ENCODE measurements at places on chromosomes 1 and 21. TPM values are rescaled to one million over a fixed set of nuclear protein-coding genes. Genes with fewer than 3 reads are reported as not detected.

GRCh38 chr1:25020173-25020845 lies 90.2 kb upstream of the RUNX3 start:
- H3K4me3 ChIP-seq = no peak overlapping the region
- H3K27me3 ChIP-seq = no peaks in the 10 kb centered on the region
- no peak overlapping the region for H3K27ac ChIP-seq
- peaks cover 12% of the 10 kb centered on the region for H3K4me1 ChIP-seq
- H3K36me3 ChIP-seq = no peaks in the 10 kb centered on the region

DNA sequence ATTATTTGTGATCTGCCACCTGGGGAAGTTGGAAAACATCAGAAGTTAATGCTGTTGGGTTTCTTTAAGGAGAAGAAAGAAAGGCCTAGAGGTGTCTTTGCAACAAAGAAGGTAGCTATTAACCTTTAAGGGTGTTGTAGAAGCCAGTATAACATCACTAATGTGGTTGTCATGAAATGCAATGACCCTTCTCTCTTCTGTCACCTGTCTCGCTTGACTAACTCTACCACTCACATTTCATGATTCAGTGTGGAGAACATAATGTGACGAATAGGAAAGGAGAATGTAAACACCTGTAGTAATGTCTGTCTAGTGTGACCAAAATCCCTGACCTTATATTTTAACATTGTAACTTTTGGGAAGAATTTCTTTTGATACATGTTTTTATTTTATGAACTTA lies 211.7 kb upstream of the UBE2U start:
- H3K27me3 ChIP-seq = no peaks in the 10 kb centered on the region
- H3K36me3 ChIP-seq = no peaks in the 10 kb centered on the region
- peaks cover 9% of the 10 kb centered on the region for H3K4me1 ChIP-seq
- no peak overlapping the region for H3K27ac ChIP-seq
- H3K4me3 ChIP-seq = no peak overlapping the region

DNA sequence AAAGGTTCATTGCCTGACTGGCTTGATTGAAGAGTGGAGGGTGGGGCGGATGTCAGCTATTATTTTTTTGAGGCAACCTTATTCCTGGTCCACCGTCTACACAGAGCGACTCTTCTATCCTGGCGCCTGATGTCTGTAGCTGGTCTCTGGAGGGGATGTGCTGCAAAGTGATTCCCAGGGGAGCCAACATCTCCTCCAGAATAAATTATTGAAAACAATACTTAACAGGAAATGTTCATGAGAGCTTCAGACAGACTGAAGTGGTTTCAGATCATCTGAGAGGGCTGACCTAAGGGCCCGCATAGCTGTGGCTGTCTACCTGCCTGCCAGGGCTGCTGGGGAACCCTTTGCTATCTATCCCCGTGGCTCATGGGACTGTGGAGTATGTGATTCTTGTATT lies 66.7 kb downstream of the TEX35 start:
- no peaks in the 10 kb centered on the region for H3K27me3 ChIP-seq
- H3K27ac ChIP-seq = no peak overlapping the region
- no peaks in the 10 kb centered on the region for H3K36me3 ChIP-seq
- no peak overlapping the region for H3K4me3 ChIP-seq

GRCh38 chr21:9838738-9839642 lies 682.4 kb upstream of the TPTE start:
- no peaks in the 10 kb centered on the region for H3K4me1 ChIP-seq
- no peak overlapping the region for H3K4me3 ChIP-seq
- no peaks in the 10 kb centered on the region for H3K27me3 ChIP-seq
- H3K27ac ChIP-seq = no peak overlapping the region
- no peak for DNase-seq

GRCh38 chr1:50779801-50780200 lies 180.3 kb downstream of the FAF1 start:
- H3K36me3 ChIP-seq = no peaks in the 10 kb centered on the region
- no peaks in the 10 kb centered on the region for H3K4me1 ChIP-seq
- no peak overlapping the region for H3K4me3 ChIP-seq
- DNase-seq = no peak

DNA sequence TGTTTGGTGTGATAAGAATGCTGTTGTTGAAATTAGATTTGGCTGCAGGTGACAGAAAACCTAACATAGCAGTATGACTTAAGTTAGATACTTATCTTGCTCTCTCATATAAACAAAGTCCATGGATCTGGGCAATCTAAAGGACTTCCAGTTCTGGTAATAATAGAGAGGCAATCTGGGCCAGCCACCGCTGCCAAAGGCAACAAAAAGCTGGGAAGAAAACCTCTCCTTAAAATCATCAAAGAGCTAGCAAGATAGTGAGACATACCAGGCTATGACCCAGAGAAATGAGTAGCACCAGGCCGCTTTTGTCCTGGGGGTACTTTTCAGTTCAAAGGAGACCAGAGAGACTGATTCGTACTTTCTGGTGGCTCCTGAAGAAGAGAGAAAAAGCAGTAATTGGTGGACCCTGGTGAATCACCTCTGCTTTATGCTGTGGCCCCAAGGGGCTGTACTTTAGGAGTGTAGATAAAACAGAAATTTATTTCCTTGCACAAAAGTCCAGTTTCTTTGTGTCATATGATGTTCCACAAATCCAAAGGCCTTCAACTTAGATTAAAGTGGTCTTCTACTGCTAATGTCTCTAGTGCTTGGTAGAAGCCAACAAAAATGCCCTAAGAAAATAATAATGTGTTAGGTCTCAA lies 125.4 kb downstream of the TBX19 start:
- no peak overlapping the region for H3K27ac ChIP-seq
- DNase-seq = no peak
- H3K36me3 ChIP-seq = no peaks in the 10 kb centered on the region

GRCh38 chr1:89608319-89608983 lies 24.5 kb upstream of the LRRC8C start:
- no peak overlapping the region for H3K27ac ChIP-seq
- H3K27me3 ChIP-seq = no peaks in the 10 kb centered on the region
- H3K4me3 ChIP-seq = no peak overlapping the region
- peaks cover 19% of the 10 kb centered on the region for H3K4me1 ChIP-seq
- peak; percentile 12 for DNase-seq

- H3K4me3 ChIP-seq = no peak overlapping the region
- H3K27ac ChIP-seq = no peak overlapping the region
- H3K4me1 ChIP-seq = no peaks in the 10 kb centered on the region
- no peaks in the 10 kb centered on the region for H3K27me3 ChIP-seq
- no peak for DNase-seq
Observed at GRCh38 chr1:172390683-172391551, 29.6 kb upstream of the C1orf105 start.

APCS gene
- not detected for total RNA-seq

LELP1 gene
- total RNA-seq = not detected

SELENBP1 gene
- 73.5 TPM for total RNA-seq

OR10Z1 gene
- total RNA-seq = not detected

ZC3H12A gene
- total RNA-seq = 14.0 TPM

OLIG2 gene
- 0.09 TPM for total RNA-seq
